ENCODE measurements at places on chromosomes 13 and 19.
A peak's percentile ranks its signal among the peaks of the same experiment; 100 is the strongest.

GRCh38 chr13:49560270-49561061, 24.9 kb downstream of the RCBTB1 start:
- no peak for DNase-seq

DNA sequence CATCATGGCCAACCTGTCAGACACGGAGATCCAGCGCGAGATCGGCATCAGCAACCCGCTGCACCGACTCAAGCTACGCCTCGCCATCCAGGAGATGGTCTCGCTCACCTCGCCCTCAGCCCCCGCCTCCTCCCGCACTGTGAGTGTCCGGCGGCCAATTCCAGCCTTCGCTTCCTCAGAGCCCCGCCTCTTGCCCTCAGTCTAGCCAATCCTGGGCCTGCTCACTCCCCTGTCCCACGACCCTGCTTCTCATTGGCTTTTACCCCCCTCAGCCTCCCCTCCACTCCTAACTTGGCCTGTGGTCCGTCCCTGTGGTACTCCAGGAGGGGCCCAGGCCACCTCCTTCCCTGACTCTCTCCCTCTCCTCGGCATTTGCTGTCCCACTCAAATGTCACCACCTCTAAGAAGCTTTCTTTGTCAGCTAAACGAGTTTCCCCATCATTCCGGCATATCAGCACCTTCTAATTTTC, 12.3 kb downstream of the HRC start:
- peak; percentile 68 for DNase-seq

DNA sequence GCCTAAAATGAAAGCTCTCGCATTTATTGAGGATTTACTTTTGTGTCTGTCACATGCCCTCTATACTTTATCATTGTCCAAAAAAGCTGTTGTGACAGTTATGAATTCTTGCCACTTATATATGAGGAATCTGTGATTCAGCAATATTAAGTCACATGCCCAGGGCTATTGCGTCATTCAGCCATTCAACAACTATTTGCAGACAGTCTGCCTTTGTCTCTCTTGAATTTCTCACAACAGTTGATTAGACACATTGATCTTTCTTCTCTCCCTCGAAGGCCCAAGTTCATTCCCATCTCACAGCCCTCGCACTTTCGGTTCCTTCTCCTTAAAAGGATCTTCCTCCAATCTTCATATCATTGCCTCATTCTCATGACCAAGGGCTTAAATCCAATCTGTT, 342.6 kb downstream of the MZT1 start:
- no peak for DNase-seq

DNA sequence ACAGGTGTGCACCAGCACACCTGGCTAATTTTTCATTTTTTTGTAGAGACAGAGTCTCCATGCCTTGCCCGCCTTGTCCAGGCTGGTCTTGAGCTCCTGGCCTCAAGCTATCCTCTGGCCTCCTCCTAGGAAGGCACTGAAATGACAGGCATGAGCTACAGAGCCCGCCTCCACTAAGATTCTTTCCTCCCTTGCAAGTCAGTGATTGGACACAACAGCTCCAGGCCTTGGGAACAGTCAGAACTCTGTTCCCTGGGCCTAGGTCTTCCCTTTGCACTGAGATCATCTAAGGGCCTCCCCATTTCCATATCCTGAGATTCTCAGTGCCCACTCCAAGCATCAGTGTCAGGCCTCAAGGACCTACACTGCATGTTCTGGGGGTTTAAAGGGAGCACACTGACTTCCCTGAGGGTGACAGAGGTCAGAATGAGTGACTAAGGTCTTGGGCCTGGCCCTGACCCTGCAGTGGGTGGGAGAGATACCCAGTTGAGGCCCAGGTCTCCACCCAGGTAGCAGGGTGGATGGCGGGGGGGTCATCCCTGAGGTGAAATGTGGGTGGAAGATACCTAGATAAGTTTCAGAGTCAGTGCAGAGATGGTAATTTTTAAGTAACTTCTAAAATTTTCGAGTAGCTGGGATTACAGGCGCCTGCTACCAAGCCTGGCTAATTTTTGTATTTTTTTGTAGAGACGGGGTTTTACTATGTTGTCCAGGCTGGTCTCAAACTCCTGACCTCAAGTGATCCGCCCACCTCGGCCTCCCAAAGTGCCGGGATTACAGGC, 17.3 kb upstream of the ERCC1 start:
- no peak for DNase-seq

GRCh38 chr13:110985541-110985940, 70.7 kb upstream of the ANKRD10 start:
- DNase-seq: no peak

- DNase-seq: no peak
Observed at GRCh38 chr13:30587739-30588138, 30.0 kb upstream of the USPL1 start.

- DNase-seq: no peak
Observed at GRCh38 chr13:78719367-78719766, 60.4 kb upstream of the OBI1 start.

GRCh38 chr13:30798776-30799355, 63.5 kb downstream of the ALOX5AP start:
- DNase-seq: no peak

GRCh38 chr13:112754281-112755025, 64.6 kb downstream of the ATP11A start:
- no peak for DNase-seq

DNA sequence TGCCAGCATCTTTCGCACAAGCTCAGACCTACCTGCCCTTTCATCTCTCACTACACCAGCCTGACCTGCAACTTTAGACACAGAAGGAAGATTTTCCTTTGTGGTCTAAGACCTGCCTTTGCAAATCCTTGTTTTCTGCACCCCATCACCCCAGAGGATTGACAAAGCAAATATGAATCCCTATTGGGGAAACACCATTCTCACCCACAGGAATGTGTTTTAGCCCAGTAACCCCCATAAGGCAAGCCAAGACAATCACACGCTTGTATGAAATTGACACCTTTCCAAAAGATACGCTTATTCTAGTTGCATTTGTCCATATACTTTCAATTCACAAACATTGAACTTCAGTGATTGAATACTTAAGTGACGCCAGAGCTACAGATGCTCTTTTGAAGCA, 55.7 kb downstream of the SPATA13 start:
- DNase-seq: no peak

DNA sequence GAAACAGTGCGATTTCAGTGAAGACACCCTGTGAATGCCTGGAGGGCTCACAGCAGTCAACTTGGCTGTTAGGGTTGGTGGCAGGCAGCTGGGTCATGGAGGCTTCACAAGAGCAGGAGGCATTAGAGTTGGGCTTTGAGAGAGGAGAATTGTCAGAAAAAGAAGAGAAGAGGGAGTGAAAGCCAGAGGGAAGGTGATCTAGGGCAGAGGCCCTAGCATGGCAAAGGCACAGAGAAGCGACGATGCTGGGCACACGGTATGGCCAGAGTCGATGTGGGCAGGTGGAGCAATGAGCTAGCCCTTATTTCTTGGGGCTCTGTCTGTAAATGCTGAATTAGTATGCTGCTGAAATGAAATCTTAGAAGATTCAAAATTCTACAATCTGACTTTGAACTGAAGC, 52.6 kb upstream of the OLFM4 start:
- no peak for DNase-seq

- DNase-seq: no peak
Observed at GRCh38 chr13:28753208-28753892, 34.6 kb upstream of the SLC46A3 start.

DNA sequence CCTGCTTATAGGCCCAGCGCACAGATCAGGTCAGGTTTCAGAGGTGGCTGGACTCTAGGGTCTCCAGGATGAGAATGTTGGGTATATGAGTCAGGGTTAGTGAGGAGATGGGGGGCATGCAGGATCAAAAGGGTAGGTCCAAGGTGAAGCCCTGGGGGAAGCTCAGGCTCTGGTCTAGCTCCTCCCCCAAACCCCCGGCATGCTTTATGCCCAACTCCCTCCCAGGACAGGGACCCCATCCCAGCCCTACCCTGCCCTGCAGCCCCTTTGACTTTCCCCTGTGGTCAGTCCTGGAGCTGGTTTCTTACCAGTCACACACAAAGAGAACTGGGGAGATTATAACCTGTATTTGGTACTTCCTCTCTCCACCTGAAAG, 9.8 kb upstream of the CEACAM18 start:
- DNase-seq: no peak

DNA sequence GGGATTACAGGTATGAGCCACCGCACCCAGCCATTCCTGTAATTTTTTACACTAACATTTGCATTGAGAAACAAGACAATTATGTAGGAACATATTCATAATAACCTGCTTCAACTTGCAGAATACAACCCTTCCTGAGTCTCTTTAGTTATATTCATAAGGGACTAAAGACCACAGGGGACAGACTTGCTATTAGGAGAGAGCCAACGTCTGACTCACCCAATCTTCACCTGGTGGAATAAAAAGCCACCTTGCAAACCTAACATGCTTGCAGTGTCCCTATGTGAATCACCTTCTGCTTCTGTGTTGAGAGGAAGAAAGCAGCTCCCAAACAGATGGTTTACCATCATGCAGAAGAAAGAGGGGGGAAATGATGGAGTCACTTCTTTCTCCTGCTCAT, 456.1 kb downstream of the PCDH9 start:
- DNase-seq: no peak

DNA sequence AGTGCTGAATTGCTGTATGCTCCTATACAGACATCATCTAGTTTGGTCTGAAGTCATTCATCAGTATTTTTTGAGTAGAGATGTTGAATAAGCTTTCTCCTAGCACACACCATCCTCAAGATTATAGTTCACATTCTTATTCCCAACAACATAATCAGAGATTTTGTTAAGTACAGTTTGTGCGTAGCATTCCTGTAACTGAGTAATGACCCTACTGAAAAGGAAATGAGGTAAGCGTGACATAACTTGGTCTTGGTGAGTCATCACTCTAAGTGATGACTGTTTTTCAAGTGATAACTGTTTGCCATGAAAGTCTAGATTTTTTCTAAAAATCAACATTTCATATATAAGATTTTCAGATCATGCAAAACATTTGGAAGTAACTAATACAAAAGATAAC, 18.5 kb upstream of the FAM216B start:
- DNase-seq: no peak
